ENCODE measurements at places on chromosomes 3 and 15. TPM values are rescaled to one million over a fixed set of nuclear protein-coding genes. Genes with fewer than 3 reads are reported as not detected.

GOLGA8G gene
- not detected for total RNA-seq

GRCh38 chr3:187989575-187990153 lies 164.3 kb upstream of the LPP start:
- DNase-seq, result peak; percentile 57

- no peak for DNase-seq
Observed at GRCh38 chr3:41417574-41417973, 218.3 kb downstream of the CTNNB1 start.

MINAR1 gene
- total RNA-seq, result 2.8 TPM

DNA sequence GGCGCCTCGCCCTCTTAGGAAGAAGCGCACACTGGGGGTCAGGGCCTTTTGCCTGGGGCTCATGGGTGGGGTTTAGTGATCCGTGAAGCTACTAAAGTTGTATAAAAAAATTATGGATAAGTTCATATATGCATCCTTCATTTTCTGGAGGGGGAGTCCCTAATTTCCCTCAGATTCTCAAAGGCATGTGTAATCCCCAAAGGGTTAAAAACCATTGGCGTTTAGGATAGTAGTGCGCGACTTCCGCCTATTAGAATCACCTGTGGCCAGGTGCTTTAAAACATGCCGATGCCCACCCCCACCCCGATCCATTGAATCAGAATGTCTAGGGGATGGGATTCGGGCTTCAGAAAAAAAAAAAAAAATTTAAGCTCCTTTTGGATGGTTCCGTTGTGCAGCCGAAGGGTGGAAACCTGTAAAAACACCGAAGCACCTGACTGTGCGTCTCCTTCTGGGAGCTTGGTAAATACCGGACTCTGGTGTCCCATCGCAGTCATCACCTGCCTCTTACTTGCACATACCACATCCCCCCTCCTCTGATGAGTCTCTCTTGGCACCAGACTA lies 570 bp downstream of the APH1B start:
- peak; percentile 46 for DNase-seq

DNA sequence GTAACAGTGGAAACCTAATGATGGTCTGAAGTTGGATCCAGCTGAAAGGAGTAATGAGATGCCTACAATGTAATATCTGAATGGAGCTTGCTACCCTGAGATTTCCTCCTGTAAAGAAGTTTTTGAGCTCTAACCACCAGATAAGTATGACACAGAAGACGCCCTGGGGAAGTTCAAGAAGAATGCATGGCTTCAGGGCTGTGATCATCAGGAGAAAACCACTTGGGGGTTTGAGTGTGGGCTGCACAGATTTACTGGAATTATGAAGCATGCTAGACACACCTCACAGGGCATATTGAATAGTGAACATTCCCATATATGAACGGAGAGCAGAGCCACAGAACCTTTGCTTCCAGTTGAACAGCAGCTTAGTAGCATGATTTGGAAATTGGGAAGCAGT lies 10.6 kb upstream of the CCDC80 start:
- DNase-seq, result no peak

PLOD2 gene
- 25.8 TPM for total RNA-seq

ROPN1 gene
- total RNA-seq, result not detected

DNA sequence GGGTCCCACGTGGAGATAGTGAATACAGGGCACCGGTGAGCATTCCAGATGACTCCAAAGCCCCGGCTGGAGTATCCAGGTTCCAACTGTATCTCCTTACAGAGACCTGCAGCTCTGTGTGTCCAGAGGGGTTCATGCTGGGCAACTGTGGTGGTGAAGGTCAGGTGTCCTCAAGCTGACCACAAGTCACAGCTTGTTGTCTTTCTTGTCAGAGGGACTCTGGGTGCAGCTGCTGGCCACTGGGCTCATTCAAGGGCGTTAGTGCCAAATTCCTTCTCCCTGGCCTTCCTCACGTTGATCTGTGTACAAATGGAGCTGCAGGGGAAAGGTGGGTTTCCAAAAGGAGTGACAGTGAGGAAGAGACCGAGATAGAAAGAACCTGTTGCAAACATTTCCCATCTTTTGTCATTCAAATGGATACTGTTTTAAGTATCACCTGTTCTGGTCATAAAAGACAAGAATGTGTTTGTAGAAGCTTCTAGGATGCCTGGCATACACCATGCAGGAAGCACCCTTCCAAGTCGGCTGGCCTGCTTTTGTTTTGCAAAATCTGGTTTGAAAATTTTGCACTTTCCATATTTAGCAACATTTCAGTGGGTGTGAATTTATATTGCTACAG lies 52.5 kb downstream of the CEMIP start:
- no peak for DNase-seq

- DNase-seq, result no peak
Observed at GRCh38 chr15:66702787-66703539, 927 bp downstream of the SMAD6 start.

GRCh38 chr15:38702178-38702912 lies 137.7 kb upstream of the RASGRP1 start:
- no peak for DNase-seq

- DNase-seq, result no peak
Observed at GRCh38 chr15:37931321-37931720, 3.1 kb upstream of the TMCO5A start.

GRCh38 chr3:172965256-172965655 lies 175.8 kb downstream of the SPATA16 start:
- DNase-seq, result no peak

DNA sequence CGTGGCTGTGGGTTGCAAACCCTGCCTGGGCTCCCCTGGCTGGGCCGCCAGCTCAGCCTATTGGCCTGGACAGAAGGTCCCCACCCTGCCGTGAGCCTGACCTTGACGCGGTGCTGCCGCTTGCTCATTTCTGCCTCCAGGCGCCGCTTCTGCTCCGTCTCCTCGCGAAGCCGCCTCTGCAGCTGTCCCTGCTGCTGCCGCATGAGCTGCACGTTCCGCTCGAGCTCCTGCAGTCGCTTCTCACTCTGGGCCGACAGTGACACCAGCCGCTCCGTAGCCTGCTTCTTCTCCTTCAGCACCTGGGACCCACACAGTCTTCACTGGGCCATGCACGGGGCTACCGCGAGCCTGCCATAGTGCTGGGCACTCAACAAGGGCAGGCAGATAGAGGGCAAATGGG lies 21.7 kb downstream of the KIF7 start:
- no peak for DNase-seq

- DNase-seq, result peak; percentile 1
Observed at GRCh38 chr3:164539215-164539614, 539.1 kb downstream of the SI start.

DNA sequence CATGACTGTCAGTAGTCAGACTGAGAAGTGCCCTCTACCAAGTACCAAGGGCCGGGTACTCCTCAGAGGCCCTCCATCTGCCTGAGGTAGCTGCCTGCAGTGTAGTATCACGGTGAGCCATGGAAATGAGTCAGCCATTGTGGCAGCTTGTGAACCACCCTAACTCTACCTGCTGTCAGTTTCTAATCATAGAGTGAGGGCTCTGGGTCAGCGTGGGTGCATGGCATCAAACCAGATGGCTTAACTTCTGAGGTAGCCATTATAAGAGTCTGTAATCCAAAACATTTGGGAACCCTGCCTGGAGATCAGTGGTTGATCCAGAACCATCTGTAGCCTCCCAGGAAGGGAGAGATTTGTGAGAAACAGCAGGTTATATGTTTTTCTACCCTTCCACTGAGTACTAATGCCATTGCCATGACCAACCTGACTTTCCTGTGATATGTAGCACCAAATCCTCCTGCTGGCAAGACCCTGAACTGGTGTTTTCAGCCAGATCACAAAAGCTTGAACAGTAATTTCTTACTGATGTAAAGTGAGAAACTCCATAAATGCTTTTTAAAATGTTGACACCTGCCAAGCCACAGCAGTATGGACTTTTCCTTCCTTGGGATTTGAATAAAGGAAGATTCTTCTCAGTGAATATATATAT lies 38.9 kb downstream of the ABHD2 start:
- DNase-seq, result no peak

GRCh38 chr3:191151653-191152052 lies 47.4 kb upstream of the OSTN start:
- DNase-seq, result no peak

- DNase-seq, result no peak
Observed at GRCh38 chr15:69561071-69561784, 108.6 kb downstream of the RPLP1 start.

GRCh38 chr3:26715431-26715830 lies 92.9 kb downstream of the LRRC3B start:
- peak; percentile 82 for DNase-seq

GRCh38 chr15:91253605-91254004 lies 153.5 kb downstream of the SV2B start:
- no peak for DNase-seq

DNA sequence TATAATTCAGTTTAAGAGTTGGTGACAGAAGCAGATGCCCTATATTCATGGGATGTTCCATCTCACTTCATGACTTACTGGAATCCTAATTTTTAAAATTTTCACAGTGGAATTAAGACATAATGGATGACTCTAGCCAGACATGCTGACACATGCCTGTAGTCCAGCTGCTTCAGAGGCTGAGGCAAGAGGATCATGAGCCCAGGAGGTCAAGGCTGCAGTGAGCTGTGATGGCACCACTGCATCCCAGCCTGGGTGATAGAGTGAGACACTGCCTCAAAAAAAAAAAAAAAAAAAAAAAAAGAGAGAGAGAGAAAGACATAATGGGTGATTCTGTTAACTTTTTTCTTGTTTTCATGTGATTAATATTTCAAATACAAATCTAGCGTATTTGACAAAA lies 123.6 kb downstream of the KLHL25 start:
- DNase-seq, result no peak

ZXDC gene
- total RNA-seq, result 18.4 TPM

MYLK gene
- 28.2 TPM for total RNA-seq

IQCB1 gene
- total RNA-seq, result 18.1 TPM

GRCh38 chr15:68597581-68597980 lies 18.8 kb downstream of the CORO2B start:
- no peak for DNase-seq

DHX36 gene
- total RNA-seq, result 66.0 TPM

- no peak for DNase-seq
Observed at GRCh38 chr3:183539811-183540210, 15.7 kb downstream of the KLHL6 start.

- peak; percentile 96 for DNase-seq
Observed at GRCh38 chr3:193982258-193982659, 153.7 kb upstream of the HES1 start.

- no peak for DNase-seq
Observed at GRCh38 chr15:31802761-31803160, 227.6 kb upstream of the CHRNA7 start.

MSL2 gene
- total RNA-seq, result 16.0 TPM

DNA sequence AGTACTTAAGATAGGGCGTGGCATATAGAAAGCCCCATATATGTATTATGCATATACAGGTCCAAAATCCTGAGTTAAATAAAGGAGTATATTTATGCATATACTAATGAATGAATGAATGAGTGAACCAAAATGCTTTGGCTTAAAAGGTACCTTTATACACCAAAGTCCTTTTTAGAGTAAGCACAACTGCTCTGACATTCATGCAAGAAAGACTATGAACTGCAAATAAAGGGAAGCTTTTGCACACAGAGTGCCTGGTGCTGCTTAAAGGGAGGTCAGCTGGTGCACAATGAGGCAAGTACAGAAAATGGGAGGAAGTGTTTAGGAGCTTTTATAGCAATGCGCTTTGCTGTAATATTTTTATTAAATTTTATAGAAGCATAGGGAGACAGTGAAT lies 214.0 kb downstream of the KLF13 start:
- no peak for DNase-seq

DNA sequence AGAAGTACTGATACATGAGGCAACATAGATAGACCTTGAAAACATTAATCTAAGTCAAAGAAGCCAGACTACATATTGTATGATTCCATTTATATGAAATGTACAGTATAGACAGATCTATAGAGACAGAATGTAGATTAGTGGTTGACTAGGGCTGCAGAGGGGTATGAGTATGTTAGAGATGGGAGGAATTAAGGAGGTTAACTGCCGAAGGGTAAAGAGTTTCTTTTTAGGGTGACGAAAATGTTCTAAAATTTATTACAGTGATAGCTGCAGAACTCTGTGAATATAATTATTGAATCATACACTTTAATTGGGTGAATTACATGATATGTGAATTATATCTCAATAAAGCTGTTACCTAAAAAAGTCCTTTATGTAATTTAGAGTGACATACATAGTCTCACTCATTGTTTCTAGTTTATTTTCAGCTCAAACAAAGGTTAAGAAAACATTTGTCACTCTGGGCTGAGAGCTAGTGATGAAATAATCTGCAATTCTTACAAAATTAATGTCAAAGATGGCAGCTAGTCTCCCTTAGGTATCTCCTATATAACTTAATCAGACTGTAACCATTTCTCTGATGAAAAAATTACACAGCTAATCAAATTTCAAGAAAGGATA lies 61.4 kb downstream of the DENND4A start:
- DNase-seq, result no peak

- DNase-seq, result no peak
Observed at GRCh38 chr15:99481951-99482230, 83.9 kb upstream of the MEF2A start.

SERPINI2 gene
- total RNA-seq, result 0.04 TPM

DNA sequence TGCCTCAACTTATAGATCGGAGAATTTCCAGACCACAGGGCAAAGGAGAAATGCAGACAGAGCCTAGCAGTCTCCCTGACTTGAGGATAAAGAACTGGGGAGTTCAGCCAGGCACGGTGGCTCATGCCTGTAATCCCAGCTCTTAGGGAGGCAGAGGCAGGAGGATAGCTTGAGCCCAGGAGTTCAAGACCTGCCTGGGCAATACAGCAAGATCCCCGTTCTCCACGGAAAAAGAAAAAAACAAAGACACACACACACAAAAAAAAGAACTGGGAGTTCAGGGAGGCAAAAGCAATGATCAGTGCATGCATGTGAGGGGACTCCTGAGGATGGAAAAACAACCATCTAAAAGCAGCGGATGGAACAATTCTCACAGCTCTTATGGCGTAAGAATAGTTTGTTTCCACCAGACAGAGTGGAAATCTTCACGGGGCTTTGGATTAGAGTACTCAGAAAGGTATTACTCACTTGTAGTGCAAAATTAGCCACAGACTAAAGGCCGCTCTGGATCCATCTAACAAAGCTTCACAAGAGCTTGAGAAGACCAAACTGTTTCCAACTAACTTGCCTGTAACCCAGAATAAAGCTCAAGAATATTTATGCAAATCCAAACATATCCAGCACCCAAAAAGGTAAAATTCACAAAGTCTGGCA lies 16.3 kb downstream of the SEC11A start:
- DNase-seq, result no peak

SNX22 gene
- 0.49 TPM for total RNA-seq

DNA sequence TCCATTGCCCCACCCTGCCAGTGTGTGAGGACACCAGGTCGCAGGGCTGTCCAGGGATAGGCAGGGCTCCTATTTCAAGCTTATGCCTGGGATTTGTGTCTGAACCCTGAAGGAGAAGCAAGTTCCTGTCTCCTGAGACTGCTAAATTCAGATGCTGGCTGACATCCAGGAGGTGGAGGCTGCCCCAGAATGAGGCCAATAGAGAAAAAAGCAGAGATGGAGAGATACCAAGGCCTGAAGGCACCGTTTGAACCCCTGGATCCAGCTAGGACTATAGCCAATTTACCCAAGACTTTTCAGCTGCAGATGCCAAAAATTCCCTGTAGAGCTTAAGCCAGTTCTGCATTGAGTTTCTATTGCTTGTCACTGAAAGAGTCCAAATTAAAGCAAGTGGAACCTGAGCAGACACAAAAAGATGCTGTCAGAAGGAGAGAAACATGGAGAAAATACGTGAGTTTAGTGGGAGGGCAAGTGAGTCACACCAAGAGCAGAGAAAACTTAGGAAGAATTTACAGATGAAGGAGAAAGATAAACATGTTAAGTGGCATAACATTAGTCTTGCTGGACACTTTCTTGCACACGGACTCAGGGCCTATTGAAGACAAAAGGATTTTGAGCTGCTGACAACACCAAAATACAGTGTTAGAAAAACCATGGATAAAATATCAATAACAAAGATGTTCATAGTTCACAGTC lies 148.6 kb downstream of the CNTN3 start:
- DNase-seq, result peak; percentile 35

CIDEC gene
- total RNA-seq, result 0.13 TPM

Measured in muscle of leg (tissue), 16 donors.